ENCODE measurements at places on chromosomes 3 and 15. TPM values are rescaled to one million over a fixed set of nuclear protein-coding genes. Genes with fewer than 3 reads are reported as not detected.
A peak's percentile ranks its signal among the peaks of the same experiment; 100 is the strongest.

- no peak for ATAC-seq
Observed at GRCh38 chr3:172246107-172246844, 202.0 kb downstream of the GHSR start.

DNA sequence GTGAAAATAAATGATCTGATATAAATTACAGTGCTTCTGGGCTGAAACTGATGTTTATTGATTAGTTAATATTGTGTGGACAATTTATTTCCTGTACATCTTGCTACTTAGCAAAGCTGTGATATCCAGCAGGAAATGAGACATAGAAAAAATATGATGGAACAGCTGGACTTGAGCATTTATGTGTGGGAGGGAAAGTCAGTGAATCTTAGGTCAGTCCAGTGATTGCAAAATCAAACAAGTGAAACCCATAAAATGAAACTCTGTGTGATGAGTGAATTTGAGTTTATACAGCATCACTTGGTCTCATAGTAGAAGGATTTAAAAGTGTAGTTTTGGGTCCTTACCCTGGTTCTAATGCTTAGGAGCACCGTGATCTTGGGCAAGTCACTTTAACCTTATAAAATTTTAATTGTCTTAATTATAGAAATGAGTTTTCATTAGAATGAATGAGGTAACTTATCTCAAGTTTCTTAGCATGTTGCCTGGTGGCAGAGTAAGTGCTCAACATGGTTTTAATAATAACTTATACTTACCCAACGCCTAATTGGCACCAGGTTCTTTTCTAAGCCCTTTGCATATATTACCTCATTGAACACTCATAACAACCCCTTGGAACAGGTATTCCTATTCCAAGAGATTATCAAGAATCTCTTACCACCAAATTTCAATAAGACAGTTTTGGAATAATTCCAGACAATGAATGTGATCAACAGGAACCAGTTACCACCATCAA is 194.6 kb downstream of the ADAMTSL3 start:
- ATAC-seq: no peak

DNA sequence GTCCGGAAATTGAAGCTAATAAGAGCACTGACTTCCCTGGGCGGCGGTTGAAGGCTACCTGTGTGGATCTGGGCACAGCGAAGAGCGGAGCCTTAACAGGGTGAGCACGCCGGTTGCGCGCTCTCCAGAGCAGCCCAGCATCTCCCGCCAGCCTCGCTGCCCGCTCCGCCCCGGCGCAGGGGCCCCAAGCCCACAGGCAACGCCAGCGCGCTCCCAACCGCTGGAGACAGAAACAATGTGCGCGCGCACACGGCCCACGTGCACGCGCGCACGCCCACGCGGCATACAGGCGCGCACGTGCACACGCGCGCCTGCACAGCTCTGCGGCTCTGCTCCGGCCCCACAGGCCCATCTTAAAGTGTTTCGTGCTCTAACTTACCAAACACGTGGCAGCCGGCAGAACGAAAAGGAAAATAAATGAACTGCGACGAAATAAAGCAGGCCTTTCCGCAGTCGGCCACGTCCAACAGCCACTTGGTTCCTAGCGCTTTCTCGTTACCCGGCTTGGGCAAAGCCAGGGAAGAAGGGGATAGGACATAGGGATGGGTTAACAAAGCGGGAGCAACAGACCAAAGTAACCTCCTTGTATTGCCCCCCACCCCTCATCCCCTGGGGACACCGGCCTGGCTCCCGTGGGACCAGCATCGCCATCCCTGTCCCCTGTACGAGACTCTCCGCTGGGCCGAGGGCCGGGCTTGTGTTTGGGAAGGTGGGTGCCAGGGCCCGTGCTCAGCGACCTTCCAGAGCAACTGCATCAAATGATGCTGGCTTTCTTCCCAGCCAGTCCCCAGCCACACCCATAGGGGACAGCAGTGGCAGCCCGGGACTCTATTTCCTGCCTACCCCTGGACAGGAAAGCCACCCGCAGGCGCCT is 203.7 kb downstream of the ABHD5 start:
- ATAC-seq: peak; percentile 75

DNA sequence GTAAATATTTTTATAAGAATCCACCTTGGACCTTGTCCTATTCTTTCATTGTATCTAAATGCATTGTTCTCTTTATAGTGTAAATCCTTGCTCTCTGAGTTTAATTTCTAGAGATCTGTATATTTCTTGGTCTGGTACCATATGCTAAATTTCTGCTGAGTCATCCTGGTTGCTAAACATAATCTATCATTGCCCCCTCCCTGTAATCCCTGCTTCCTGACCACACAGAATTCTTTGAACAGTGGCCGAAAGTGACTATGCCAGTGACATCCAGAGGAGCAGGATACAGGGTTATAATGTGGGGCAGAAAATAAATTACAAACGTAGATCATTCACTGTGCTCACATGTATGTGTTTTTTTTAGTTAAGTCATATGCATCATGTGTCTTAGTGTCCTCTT is 143.1 kb downstream of the DIPK2A start:
- no peak for ATAC-seq

- ATAC-seq: no peak
Observed at GRCh38 chr15:48671103-48672022, 25.9 kb upstream of the FBN1 start.

DNA sequence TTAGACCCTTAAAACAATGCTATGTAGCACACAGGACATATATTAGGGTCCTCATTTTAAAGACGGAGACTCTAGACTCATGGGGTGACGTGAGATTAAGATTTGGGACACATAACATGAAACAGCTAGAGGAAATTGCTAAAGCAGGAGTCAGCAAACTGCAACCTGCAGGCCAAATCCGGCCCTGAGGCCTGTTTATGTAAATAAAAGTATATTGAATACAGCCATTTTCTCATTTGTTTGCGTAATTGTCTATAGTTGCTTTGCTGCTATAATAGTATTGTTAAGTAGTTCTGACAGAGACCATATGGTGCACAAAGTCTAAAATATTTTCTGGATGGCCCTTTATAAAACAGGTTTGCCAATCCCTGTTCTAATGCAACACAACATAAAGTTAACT is 115.5 kb downstream of the TMCO5A start:
- no peak for ATAC-seq

DNA sequence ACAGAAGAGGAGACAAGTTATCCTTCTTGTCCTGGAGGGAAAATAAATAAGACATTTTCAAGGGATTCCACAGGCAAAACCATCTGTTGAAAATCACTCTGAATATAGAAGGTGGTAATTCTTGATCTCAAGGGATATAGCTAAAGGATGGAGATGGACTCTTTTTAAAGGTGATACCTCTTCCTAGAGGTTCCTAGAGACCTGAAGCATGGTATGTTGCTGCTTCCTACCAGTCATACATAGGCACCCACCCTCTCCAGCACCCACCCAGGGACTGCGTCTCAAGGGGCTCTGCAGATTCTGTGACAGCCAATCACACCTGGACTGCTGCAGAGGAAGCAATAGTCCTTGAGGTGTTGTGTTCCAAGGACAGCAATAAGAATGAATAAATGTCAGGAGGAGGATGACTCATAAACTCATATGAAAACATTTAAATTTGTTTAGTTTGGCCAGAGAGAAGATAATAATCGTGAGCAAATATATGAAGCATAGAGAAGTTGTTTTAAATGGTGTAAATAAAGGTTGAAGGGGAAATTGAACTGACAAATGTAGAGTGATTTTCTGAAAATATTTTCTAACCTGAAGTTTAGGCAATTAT is 741.6 kb upstream of the CBLB start:
- ATAC-seq: no peak

DNA sequence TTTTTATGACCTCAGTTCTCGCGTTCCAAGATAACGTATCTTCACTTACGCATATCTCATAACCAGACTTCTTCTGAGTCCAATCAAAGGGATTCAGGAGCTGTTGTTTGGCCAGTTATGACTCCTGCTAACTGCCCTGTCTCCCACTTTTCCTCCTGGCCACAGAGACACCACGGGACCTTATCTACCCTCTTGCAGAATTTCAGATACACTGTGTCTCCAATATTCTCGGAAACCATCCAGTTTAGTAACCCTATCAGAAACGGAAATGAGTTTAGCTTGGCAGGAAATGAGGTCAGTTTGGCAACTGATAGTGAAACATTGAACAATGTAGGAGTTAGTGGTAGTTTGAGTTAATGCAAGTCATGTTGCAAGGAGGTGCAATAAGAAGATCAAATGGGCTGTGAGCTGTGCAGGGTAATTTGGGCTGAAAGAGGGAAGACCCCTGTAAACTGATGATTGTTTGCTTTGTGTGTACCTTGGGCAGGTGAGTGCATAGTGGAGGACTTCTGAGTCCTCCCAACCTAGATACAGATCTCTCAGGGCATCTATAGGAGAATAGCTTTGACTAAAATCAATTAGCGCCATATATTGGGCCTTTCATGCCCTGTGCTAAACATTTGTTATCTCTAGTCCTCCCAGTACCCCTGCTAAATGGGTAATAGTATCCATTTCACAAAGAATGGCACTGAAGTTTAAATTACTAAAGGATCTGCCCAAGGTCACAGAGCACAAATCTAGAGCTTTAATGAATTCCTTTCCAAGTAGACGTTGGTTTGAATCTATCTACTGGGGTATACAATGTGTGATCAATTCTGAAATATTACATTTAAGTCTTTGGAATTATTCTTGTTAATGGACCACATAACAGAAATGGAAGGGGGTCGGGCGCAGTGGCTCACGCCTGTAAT is 41.3 kb upstream of the PIK3CB start:
- peak; percentile 89 for ATAC-seq

- no peak for ATAC-seq
Observed at GRCh38 chr15:61598655-61599054, 369.6 kb upstream of the RORA start.

DNA sequence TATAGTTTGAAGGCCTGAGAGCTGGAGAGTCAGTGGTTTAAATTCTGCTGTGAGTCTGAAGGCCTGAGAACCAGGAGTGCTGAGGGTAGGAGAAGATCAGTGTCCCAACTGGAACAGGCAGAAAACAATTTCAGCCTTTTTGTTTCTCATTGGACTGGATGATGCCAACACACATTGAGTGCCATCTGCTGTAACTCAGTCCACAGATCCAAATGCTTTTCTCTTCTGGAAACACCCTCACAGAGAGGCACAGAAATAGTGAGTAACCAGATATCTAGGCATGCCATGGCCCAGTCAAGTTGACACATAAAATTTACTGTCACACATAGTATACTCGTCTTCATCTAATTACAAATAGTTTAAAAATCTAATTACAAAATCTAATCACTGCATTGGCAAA is 100.8 kb downstream of the NEO1 start:
- ATAC-seq: no peak

DNA sequence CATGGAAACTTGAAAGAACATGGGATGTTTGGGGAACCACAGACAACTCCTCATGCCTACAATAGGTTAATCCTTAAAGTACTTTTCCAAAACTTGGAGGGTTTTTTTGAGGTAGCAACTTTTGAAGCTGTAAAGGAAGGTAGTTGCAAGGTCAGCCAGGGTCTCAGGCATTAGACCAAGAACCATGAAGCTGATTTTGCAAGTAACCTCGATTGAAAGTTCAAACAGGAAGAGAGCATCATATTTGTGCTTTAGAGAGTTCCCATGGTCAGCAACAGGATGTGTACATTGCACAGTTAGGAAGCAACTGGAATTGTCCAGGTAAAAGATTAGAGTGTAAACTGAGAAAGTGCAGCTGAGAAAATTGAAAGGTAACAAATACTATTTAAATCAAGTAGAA is 199.8 kb upstream of the NR2F2 start:
- ATAC-seq: no peak

DNA sequence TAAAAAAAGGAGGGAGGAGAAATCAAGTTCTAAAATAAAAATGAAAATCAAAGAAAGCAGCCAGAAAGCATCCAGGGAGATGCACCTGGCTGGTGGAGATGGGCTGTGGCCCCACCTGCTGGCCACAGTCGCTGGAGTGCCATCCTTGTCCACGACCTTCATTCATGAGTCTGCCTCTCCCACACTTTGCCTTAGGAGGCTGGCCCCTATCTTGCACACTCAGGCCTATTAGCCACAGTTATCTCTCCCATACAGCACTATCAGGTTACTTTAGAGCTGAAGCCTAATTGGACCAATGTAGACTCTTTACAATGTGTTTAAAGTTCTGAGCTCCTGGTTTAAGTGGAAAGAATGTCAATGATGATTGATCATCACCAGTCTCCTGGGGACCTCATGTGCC is 392.0 kb upstream of the RORA start:
- ATAC-seq: peak; percentile 31

GRCh38 chr3:161150001-161150525 is 44.9 kb upstream of the B3GALNT1 start:
- no peak for ATAC-seq

DNA sequence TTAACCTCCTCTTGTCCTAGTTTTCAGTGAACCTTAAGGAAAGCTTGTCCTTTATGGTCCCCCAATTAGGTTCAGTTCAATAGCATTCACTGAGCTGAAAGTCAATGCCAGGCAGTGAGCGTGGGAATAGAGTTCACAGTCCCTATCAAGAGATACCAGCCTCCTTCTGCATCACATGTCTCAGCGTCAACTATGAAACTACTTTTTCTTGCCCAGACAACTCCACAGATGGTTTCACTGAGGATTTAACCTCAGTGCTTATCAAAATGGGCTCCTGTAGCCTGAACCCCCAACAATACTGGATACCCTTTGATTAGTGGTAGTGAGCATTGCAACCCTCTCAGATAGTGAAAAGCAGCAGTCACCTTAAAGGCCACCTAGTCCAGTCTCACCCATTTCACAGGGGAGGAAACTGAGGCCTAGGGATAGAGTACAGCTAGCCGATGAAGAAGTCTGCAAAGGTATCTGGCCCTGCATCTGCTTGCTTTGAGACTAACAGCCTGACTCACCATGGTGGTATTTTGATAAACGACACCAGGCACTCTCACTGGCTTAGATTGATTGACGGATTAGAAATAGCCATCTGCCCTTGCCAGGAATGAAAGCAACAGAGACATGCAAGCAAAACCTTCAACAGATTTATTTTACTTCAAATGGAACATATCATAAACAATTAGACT is 1.6 kb upstream of the UBA3 start:
- no peak for ATAC-seq

GRCh38 chr3:38085943-38086324 is 46.9 kb downstream of the DLEC1 start:
- peak; percentile 36 for ATAC-seq

GRCh38 chr3:38739396-38739689 is 76.7 kb downstream of the SCN10A start:
- ATAC-seq: no peak

GRCh38 chr3:11705049-11705448 is 61.3 kb upstream of the VGLL4 start:
- ATAC-seq: no peak

DNA sequence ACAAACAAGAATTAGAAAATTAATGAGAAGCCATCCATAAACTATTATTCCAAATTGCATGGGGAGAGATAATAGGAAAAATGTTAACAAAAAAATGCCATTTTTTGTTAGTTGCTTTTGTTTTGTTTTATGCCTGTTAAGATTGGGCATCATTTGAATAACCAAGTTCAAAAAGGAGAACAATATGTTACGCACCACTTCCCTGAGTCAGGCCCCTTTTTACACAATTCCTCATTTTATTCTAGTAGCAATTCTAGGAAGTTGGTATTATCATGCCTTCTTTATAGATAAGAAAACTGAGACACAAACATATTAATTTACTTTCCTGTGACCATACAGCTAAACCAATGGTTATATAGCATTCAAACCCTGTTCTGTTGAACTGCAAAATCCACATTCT is 736.9 kb upstream of the CCDC54 start:
- ATAC-seq: no peak

The SLCO3A1 gene
- 7.0 TPM for total RNA-seq

The RTP1 gene
- not detected for total RNA-seq

The ATP13A4 gene
- total RNA-seq: 3.3 TPM

The GREM1 gene
- not detected for total RNA-seq

The FMN1 gene
- total RNA-seq: 1.0 TPM

The FGF7 gene
- not detected for total RNA-seq

The GOLGA8R gene
- total RNA-seq: 1.0 TPM

The EPHA3 gene
- 0.11 TPM for total RNA-seq

The IFT80 gene
- total RNA-seq: 20.0 TPM

The ARL14 gene
- total RNA-seq: not detected

The KIF23 gene
- total RNA-seq: 51.3 TPM

All from activated T-helper 17 cell treated with anti-CD3 and anti-CD28 coated beads, Interleukin-2, amount 50 U/mL, for 72 hours (primary cell).